ENCODE measurements at places on chromosomes 16 and 17.
A peak's percentile ranks its signal among the peaks of the same experiment; 100 is the strongest.

- no peak for DNase-seq
Measured at GRCh38 chr16:49049191-49049590, 232.4 kb downstream of the CBLN1 start.

- no peak for DNase-seq
Measured at GRCh38 chr16:75250089-75250808, 1.2 kb downstream of the BCAR1 start.

- no peak for DNase-seq
Measured at GRCh38 chr16:57781741-57782606, 20.3 kb downstream of the KIFC3 start.

- no peak for DNase-seq
Measured at GRCh38 chr17:35361027-35361426, 12.4 kb downstream of the SLFN11 start.

- DNase-seq = peak; percentile 19
Measured at GRCh38 chr16:9297437-9298113, 206.1 kb downstream of the HAPSTR1 start.

DNA sequence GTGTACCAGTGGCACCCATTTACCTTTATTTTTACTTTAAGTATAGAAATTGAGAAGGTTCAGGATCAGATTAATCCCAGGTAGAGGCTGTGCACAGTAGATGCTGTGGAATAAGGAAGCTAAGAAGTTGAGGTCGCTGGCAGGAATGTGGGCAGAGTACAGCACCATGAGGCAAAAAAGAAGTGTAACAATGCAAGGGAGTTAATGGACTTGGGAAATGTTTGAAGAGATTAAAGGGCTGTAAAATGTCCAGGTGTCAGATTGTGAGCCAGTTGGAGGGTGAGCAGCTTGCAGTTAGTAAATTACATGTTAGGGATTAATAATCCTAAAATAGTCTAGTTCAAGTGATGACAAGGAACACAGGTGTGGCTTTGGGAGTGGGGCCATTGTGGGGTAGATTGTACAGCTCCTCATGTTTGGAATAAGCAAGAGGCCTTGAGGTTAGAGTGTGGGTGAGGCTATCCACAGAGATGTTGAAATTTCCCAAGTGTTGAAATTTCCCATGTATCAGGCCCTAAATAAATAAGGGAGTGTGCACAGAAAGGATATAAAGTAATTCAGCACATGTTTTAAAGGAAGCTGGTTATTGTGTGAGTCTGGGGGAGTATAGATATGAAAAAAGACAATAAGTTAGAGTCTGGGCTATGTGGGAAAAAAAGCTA is 21.5 kb downstream of the TAT start:
- no peak for DNase-seq

GRCh38 chr17:64472564-64472963 is 23.6 kb downstream of the MILR1 start:
- DNase-seq = no peak

DNA sequence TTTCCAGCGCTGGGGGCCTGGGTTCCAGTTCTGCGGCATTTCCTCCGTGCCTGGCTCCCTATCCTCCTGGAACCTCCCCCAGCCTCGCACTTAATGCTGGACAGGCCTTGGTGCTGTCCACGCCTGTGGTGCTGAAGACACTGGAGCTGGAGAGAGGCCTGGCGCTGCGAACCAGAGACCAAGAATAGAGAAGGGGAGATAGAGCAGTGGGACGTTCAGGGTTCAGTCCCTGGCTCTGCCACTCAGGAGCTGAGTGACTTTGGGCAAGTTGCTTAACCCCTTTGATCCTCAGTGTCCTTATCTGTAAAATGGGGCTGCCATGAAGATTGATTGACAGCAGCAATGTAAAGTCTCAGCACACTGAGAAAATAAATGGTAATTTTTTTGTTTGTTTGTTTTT is 11.9 kb downstream of the SBK1 start:
- DNase-seq = no peak

- DNase-seq = peak; percentile 70
Measured at GRCh38 chr17:44865231-44865660, 17.6 kb downstream of the HIGD1B start.

DNA sequence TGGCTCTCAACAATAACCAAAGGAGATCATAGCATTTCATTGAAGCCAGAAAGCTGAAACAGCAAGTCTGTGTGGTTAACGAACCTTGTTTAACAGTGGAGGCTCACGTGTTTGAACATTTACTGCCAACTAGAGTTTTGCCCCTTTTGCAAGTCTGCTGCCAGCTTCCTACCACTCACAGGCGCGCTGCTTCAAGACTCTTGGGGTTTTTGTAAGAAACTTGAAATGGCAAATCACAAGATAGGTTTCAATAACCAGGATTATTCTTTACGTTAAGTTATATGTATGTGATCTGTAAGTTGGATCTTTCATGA is 1.2 kb downstream of the SNTB2 start:
- no peak for DNase-seq

- no peak for DNase-seq
Measured at GRCh38 chr17:73841431-73842060, 197.3 kb upstream of the SDK2 start.
